ENCODE measurements at places on chromosomes 2 and 18. TPM values are rescaled to one million over a fixed set of nuclear protein-coding genes. Genes with fewer than 3 reads are reported as not detected.
A peak's percentile ranks its signal among the peaks of the same experiment; 100 is the strongest.

GALR1 gene
- total RNA-seq = 0.98 TPM

DNA sequence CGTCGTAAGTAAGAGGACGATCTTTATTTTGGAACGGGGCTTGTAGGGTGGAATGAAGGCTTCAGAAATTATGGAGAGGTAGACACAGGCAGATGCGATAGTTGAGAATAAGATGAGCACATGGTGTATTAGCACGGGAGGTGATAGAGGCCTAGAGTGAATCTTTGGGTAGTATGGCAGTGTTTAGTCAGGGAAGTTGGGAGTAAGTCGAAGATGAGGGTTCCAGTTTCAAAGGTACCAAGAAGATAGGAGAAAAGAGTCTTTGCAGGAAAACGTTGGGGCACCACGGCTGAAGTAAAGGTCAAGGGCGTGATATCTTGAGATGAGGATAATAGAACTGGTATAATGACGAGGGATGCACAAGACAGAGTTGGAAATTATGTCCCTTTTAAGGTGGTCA, 654 bp downstream of the PIK3C3 start:
- H3K36me3 ChIP-seq = no peaks in the 10 kb centered on the region
- no peaks in the 10 kb centered on the region for H3K27me3 ChIP-seq
- peak overlapping the region; percentile 52 for H3K27ac ChIP-seq
- H3K4me3 ChIP-seq = peak overlapping the region; percentile 81
- DNase-seq = no peak

TGFBRAP1 gene
- 20.1 TPM for total RNA-seq

- H3K27me3 ChIP-seq = no peaks in the 10 kb centered on the region
- H3K27ac ChIP-seq = no peak overlapping the region
- no peak for DNase-seq
- H3K4me1 ChIP-seq = no peaks in the 10 kb centered on the region
- no peaks in the 10 kb centered on the region for H3K36me3 ChIP-seq
Measured at GRCh38 chr18:70149616-70150301, 55.7 kb downstream of the RTTN start.

INSIG2 gene
- 9.8 TPM for total RNA-seq

EMILIN2 gene
- 26.8 TPM for total RNA-seq

MZT2A gene
- 140 TPM for total RNA-seq

DNA sequence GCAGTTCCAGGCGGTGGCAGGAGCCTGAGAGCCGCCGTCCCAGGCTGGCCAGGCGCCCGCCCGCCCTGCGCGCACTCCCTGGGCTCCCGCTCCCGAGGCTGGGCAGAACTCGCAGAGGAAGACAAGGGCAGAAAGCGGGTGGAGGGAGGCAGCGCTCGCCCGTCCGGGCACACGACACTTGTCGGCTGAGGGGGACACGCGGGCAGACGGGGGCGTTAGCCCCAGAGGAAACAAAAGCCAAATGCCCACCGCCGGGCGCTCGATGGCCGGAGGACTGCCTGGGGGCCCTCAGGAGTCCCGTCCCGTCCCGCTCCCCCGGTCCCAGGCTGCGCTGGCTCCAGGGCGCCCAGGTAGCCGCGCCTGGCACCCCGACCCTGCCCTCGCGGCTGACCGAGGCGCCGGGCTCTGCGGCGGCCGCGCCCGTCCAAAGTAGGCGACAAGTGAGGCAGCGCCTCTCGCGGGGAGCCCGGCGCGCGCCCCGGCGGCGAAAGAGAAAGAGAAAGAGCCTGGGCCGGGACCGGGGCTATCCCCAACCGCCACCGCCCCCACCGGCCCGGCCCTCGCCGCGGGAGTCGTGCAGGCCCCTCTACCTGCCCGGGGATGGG, 491 bp downstream of the L3MBTL4 start:
- H3K4me1 ChIP-seq = peaks cover 11% of the 10 kb centered on the region
- no peak for DNase-seq
- peak overlapping the region; percentile 77 for H3K4me3 ChIP-seq
- no peaks in the 10 kb centered on the region for H3K27me3 ChIP-seq

- no peaks in the 10 kb centered on the region for H3K4me1 ChIP-seq
- H3K36me3 ChIP-seq = no peaks in the 10 kb centered on the region
- H3K4me3 ChIP-seq = no peak overlapping the region
Measured at GRCh38 chr2:39688181-39688580, 22.5 kb downstream of the TMEM178A start.

DNA sequence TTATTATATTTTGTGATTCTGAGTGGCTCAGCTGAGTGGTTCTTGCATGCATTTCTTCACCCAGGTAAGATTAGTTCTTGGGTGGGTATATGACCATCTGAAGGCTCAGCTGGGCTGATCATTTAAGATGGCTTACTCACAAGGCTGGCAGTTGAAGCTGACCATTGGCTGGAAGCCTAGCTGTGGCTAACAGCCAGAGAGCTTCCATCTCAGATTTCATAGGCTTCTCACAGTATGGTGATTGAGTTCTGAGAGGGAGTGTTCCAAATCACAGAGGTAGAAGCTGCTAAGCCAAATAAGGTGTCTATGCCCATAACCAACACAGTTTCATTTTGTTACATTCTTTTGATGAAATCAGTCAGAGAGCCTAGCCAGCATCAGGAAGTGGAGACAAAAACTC, 117.4 kb upstream of the RPRM start:
- no peak for DNase-seq
- no peaks in the 10 kb centered on the region for H3K27me3 ChIP-seq
- no peaks in the 10 kb centered on the region for H3K36me3 ChIP-seq
- H3K27ac ChIP-seq = no peak overlapping the region

GRCh38 chr2:166727095-166727494, 161.2 kb upstream of the XIRP2 start:
- no peak overlapping the region for H3K4me3 ChIP-seq
- H3K27me3 ChIP-seq = no peaks in the 10 kb centered on the region
- no peaks in the 10 kb centered on the region for H3K4me1 ChIP-seq
- no peaks in the 10 kb centered on the region for H3K36me3 ChIP-seq

GRCh38 chr2:36469106-36469477, 113.5 kb downstream of the CRIM1 start:
- no peak overlapping the region for H3K4me3 ChIP-seq
- H3K27ac ChIP-seq = no peak overlapping the region

PKDCC gene
- 146 TPM for total RNA-seq

DNA sequence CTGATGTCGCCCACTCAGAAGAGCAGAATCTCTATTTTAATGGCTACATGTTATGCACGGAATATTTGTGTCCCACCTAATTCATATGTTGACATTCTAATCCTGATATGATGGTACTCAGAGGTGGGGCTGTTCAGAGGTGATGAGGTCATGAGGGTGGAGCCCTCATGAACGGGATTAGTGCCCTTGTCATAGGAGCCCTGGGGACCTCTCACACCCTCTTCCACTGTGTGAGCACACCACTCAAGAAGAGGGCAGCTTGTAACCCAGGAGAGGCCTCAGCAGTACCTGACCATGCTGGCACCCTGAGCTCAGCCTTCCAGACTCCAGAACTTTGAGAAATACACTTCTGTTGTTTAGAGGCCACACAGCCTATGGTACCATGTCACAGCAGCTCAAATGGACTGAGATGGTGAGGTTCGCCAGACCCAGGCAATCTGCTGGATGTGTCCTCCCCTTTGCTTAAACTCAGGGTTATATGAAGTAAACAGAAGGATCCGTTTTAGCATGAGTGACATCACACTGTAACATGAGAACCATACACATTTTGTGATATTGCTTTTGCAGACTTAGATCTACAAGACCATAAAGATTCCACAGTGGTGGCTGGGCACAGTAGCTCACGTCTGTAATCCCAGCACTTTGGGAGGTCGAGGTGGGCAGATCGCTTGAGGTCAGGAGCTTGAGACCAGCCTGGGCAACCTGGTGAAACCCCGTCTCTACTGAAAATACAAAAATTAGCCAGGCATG, 48.7 kb downstream of the ATOH8 start:
- H3K4me3 ChIP-seq = no peak overlapping the region
- no peak overlapping the region for H3K27ac ChIP-seq
- H3K4me1 ChIP-seq = peaks cover 1% of the 10 kb centered on the region
- no peak for DNase-seq

TLX2 gene
- total RNA-seq = 6.6 TPM

UBR3 gene
- 59.2 TPM for total RNA-seq

- no peak overlapping the region for H3K4me3 ChIP-seq
- H3K27ac ChIP-seq = peak overlapping the region; percentile 52
- no peak for DNase-seq
Measured at GRCh38 chr2:20624884-20625485, 25.9 kb downstream of the HS1BP3 start.

MRPL19 gene
- total RNA-seq = 34.1 TPM

EPHA4 gene
- total RNA-seq = 24.1 TPM

GRCh38 chr18:73683409-73684238, 464.0 kb downstream of the FBXO15 start:
- H3K4me1 ChIP-seq = no peaks in the 10 kb centered on the region
- H3K27me3 ChIP-seq = no peaks in the 10 kb centered on the region
- no peak overlapping the region for H3K27ac ChIP-seq
- H3K4me3 ChIP-seq = no peak overlapping the region
- no peaks in the 10 kb centered on the region for H3K36me3 ChIP-seq
- no peak for DNase-seq

GRCh38 chr2:215712219-215712868, 276.5 kb upstream of the FN1 start:
- no peak for DNase-seq
- no peaks in the 10 kb centered on the region for H3K27me3 ChIP-seq
- no peaks in the 10 kb centered on the region for H3K36me3 ChIP-seq
- no peak overlapping the region for H3K4me3 ChIP-seq
- peaks cover 20% of the 10 kb centered on the region for H3K4me1 ChIP-seq

PID1 gene
- total RNA-seq = 83.2 TPM

DNA sequence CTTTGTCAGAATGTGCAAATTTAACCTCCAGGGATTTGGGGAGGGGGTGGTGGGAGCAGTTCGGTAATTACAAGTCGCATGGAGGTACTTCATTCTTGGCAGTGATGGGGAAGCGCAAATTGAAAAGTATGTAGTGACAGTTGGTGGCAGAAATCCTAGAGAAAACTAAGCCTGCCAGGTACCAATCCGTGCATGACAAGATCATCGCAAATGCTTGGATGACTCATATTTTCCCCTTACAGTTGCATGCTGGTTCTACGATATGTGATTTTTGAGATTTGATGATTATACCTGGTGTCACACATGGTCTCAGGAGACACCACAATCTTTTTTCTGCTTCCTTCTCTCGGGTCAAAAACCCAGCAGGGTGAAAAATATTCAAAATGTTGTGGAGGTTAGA, 479.7 kb upstream of the ID2 start:
- no peak for DNase-seq
- H3K27me3 ChIP-seq = no peaks in the 10 kb centered on the region
- H3K27ac ChIP-seq = no peak overlapping the region
- H3K4me1 ChIP-seq = no peaks in the 10 kb centered on the region
- H3K4me3 ChIP-seq = no peak overlapping the region

DLX1 gene
- not detected for total RNA-seq

DNA sequence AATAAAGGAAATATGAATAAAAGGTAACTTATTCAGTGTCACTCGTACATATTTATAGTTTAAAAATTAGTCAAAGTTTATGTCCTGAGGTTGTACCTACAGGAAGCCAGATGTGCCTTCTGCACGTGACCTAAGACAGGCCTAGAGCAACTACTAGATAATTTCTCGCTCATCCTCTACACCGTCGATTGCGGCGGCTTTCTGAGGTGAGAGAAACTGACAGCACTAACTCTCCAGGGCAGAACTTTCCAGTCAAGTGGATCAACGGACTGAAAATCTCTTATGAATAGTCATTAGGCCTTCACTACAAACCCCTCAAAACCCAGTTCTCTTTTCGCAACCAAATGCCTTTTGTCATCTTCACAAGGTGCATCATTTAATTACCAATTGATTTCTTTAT, 54.2 kb downstream of the ZEB2 start:
- no peaks in the 10 kb centered on the region for H3K36me3 ChIP-seq
- H3K4me3 ChIP-seq = no peak overlapping the region
- H3K27me3 ChIP-seq = no peaks in the 10 kb centered on the region
- no peak for DNase-seq
- peaks cover 51% of the 10 kb centered on the region for H3K4me1 ChIP-seq

DNA sequence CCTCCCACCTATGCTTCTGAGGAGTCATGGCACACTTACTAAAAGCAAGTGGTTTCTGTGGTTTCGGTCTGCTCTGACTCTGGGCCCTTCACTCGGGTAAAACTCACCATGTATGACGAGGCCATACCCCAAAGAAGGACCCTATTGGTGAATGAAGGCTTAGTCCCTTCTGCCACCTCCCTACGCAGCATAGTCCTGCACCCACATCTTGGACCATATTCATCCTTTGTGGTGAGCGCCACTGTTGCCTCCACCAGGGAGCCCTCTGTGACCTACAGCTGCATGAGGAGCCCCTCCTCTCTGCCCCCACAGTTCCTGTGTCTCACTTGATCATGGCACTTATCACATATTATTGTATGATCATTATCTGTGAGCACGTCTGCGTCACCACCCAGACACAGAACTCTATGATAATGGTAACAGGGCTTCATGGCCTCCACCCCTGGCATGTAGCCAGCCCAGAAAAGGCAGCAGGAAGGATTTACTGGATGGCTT, 113.3 kb downstream of the TFCP2L1 start:
- no peaks in the 10 kb centered on the region for H3K27me3 ChIP-seq
- peaks cover 8% of the 10 kb centered on the region for H3K4me1 ChIP-seq
- H3K36me3 ChIP-seq = no peaks in the 10 kb centered on the region
- H3K4me3 ChIP-seq = no peak overlapping the region
- H3K27ac ChIP-seq = no peak overlapping the region

HOXD3 gene
- 11.8 TPM for total RNA-seq

DNA sequence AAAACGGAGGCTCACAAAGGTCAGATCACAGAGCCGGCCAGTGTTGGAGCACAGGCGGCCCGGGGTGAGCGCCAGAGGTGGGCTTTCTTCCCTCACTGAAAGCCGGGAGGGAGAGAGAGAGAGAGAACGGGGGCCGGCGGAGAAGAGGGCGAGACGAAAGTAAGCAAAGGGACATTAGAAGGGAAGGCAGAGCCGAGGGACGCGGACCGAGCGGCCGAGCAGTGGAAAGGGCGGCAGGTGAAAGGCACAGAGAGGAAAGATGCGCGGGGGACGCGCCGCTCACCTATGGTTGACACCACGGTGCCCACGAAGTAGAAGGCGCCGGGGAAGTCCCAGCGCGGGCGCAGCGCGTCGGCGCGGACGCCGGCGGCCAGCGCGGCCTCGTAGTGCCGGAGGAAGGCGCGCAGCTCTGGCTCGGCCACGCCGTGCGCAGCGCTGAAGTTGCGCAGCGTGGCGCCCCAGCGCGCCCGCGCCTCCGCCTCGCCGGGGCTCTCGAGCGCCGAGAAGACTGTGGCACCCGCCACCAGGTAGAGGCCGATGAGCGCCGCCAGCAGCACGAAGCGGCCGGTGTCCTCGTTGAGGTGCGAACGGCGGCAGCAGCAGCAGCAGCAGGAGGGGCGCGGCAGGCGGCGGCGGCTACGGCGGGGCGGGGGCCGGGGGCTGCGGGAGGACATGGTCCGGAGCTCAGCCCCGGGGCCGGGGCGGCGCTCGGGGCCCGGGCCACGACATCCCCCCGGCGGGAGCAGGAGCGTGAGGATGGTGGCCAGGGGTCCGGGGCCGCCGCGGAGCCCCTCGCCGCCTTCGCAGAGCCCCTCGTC, 166.9 kb downstream of the MSH2 start:
- peaks cover 13% of the 10 kb centered on the region for H3K4me1 ChIP-seq
- no peak for DNase-seq
- H3K27me3 ChIP-seq = peaks cover 8% of the 10 kb centered on the region
- H3K27ac ChIP-seq = no peak overlapping the region
- no peaks in the 10 kb centered on the region for H3K36me3 ChIP-seq

- H3K4me3 ChIP-seq = no peak overlapping the region
- no peaks in the 10 kb centered on the region for H3K27me3 ChIP-seq
- DNase-seq = no peak
- peaks cover 14% of the 10 kb centered on the region for H3K4me1 ChIP-seq
Measured at GRCh38 chr2:196295005-196295404, 123.6 kb upstream of the STK17B start.

GRCh38 chr18:10791169-10791831, 265.5 kb downstream of the NAPG start:
- H3K4me3 ChIP-seq = no peak overlapping the region
- no peak overlapping the region for H3K27ac ChIP-seq
- no peak for DNase-seq
- H3K27me3 ChIP-seq = no peaks in the 10 kb centered on the region

Data from vagina (tissue), 2 donors.